ENCODE measurements at places on chromosomes 4 and X. TPM values are rescaled to one million over a fixed set of nuclear protein-coding genes. Genes with fewer than 3 reads are reported as not detected.

The RAI2 gene
- 0.98 TPM for total RNA-seq

GRCh38 chr4:148443512-148444295 is 1.5 kb upstream of the NR3C2 start:
- peak overlapping the region; percentile 91 for H3K27ac ChIP-seq
- H3K4me3 ChIP-seq: peak overlapping the region; percentile 98
- H3K36me3 ChIP-seq: no peaks in the 10 kb centered on the region
- peak; percentile 59 for DNase-seq

DNA sequence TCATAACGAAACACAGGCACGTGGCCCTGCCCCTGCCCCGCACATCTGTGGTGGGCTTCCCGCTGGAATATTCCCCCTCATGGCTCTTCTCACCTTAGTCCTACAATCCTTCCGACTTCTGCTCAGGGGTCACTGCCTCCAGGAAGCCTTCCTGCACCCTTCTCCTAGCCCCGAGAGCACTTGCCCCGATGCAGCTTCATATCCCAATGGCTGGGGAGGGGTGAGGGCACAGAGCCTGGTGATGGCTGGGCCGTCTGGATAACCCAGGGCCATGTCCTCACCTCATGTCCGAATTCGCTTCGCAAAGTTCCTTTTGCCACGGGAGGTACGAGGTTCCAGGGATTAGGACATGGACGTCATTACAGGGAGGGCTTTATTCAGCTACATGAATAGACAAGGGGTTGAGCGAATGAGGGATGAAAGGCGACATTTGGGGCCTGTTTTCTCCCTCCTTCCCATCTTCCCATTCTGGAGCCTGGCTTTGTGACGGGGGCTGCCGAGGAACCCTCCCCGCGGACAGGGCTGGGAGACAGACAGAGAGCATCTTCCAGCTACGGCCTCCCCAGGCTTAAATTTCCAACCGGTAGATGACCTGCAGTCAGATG is 35.5 kb upstream of the HMX1 start:
- H3K27ac ChIP-seq: no peak overlapping the region
- DNase-seq: no peak
- no peaks in the 10 kb centered on the region for H3K36me3 ChIP-seq
- no peaks in the 10 kb centered on the region for H3K27me3 ChIP-seq

GRCh38 chr4:124883632-124884031 is 171.1 kb upstream of the ANKRD50 start:
- DNase-seq: no peak
- no peaks in the 10 kb centered on the region for H3K4me1 ChIP-seq
- H3K27me3 ChIP-seq: no peaks in the 10 kb centered on the region
- no peaks in the 10 kb centered on the region for H3K36me3 ChIP-seq

DNA sequence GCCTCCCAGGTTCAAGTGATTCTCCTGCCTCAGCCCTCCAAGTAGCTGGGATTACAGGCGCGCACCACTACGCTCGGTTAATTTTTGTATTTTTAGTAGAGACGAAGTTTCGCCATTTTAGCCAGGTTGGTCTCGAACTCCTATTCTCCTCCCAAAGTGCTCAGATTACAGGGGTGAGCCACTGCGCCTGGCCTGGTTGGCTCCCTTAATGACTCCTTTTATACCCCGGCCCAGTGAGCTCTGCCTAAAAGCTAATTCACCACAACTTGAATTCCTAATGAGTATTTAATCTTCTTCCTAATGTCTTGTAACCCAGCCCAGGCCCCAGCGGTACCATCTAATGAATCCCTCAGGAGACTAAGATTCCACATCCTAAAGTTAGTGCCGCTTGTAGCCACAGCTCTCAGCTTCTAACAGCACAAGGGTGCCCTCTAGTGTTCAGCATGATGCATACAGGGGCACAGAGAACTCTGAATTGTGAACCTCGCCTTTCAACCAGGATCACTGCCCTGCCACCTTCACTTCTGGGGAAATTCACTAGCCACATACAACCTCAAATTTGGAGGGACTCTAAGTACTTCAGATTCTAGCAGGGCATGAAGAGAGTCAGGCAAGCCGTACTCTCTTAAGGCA is 89.5 kb downstream of the OR13H1 start:
- no peak overlapping the region for H3K4me3 ChIP-seq
- no peak overlapping the region for H3K27ac ChIP-seq
- no peaks in the 10 kb centered on the region for H3K27me3 ChIP-seq
- DNase-seq: peak; percentile 22
